ENCODE measurements at places on chromosomes 3 and 15.

DNA sequence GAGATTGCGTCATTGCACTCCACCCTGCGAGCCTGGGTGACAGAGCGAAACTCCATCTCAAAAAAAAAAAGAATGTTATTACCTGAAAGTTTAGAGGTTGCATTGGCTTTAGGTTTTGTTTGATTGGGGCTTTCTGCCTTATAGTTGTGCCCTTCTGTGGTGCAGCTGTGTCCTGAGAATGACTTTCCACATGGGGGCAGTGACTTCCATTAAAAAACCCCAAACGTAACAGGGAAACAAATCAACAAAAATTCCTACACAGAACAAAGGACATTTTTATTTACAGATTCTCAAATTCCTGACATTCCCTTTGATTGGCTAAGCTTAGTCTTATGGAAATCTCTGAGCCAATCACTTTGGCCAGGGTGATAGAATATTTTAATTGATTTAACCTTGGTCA, 154.1 kb upstream of the GPR149 start:
- DNase-seq: no peak

DNA sequence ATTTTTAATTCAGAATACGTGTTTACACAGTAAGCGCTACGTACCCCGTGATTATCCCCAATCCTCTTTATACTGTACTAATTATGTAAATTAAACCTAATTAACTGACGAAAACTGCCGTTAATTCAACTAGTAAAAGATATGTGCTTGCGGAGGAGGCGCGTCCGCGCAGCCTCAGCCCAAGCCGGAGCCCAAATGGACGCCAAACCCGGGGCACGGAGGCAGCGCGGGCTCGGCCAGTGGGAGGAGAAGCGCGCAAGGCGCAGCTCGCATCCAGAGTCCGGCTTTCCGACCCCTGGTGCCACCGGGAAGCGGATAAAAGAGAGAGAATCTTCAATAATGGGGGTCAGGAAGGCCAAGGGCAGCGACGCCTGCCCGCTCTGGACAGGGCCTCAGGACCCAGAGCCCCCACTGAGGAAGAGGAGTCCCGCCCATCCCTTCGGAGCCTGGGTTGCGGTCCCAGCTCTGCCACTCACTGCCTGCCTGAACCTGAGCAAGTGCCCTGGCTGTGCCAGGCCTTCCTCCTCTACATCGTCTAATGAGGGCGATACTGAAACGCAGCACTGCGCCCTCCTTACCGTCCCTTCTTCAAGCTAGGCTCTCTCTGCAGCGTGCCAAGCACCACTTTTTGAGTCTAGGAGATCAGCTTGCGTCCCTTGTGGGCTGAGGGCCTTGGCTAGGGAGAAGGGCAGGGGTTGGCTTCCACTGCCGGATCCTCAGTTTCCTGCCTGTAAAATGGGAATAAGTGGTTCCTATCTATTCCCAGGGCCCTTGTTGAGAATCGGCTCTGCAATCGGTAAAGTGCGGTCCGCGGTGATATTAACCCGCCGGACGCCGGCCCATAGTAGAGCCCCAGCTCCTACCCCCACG, 5.0 kb upstream of the SKOR1 start:
- no peak for DNase-seq

DNA sequence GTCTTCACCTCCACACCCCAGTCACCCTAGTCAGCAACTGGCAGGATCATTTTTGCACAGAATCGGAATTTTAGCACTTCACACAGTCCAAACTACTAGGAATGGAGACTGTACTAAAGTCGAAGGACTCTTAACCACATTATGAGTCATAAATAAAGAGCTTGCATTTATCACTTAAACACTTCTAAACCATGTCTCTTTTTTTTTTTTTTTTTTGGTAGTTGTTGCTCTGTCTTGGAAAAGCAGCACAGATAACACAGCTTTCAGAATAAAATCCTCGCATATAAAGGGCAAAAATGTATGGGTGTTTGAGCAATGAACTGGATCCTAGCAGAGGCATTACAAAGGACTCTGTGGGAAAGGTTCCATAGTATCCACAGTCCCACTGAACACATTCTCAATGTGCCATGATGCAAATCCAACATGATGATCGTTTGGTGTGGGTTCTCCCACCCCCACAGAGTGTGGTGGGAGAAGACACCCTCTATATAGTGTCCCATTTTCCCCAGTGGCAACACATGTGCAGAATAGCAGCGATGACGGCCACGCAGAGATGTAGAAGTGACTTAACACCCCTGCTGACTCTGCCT, 47.1 kb downstream of the FOXP1 start:
- DNase-seq: no peak

DNA sequence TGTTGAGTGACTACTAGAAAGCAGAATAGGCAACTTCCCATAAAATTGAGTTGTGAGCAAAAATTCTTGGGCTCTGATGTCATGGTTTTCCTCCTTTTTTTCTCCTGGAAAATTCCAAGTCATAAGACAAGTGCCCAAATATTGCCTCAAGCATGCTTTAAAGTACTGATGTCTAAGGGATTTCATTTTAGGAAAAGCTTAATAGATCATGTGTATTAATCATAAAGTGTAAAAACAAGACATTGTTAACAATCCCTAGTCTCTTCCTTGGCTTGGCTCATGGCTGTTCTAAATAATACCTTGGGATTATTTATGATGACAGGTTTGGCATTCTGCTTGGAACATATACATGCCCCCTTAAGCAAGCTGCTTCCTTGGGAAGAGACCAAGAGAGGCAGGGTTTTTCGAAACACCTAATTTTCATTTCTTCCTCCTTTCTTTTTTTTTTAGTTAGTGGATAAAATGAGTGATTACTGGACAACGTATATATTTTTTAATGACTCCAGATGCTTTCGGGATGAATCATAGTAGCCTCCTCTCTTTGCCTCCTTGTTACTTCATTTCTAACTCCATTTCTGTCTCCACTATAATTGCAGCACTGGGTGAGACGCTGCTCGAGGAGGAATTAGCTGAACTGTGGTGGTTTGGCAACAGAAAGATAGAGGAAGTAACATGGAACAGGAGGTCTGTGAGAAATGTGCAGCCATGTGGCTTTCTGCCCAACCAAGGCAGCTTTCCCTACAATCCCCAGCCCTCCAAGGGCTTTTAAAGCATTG, 104.9 kb downstream of the TPRG1 start:
- DNase-seq: no peak

DNA sequence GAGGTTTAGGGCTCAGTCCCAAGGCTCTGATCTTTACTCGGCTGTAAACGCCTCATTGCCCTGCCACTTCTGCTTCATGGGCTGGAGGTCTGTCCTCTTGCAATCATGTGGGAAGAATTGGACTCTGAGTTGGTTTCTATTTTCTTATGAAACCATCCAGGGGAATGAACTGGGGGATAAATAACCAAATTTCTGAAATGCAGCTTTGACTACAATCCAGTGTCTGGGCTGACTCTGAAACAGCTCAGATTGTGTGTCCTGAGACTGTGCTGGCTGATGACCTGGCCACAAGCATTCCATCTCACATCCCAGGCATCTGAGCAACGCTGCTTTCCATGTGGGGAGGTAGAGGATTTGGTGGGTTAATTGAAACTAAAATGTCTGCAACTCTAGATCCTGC, 71.0 kb upstream of the GALNT15 start:
- DNase-seq: no peak

DNA sequence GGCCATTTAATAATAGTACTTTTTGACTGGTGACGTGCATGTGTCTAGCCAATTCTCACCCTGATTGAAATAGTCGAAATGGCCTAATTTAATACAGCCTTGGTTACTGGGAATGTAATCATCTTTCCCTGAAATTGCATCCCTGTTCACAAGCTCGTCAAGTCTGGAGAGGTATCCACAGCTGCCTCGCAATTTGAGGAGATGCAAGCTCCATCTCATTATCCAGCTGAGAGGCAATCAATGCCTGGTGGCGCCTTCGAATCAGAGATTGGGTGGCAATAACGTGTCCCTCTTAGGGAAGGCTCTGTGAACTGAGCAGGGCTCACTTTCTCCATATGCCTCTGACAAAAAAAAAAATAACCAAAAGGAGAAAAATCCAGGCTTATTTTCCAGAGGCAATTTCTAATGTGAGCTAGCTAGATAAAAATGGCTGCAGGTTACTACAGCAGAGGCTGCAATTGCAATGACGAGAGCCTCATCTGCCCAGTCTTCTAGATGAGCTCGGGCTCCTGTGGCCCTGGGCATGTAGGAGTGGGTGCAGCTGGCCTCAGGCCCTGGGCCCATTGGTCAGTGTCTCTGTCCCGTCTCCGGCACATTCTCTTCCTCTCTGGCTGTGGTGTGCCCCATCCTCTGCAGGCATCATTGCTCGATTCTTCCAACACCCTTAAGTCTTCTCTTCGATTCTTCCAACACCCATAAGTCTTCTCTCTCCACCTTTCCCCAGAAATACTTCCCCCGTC, 487.5 kb downstream of the GABRG3 start:
- DNase-seq: no peak

GRCh38 chr3:97817965-97818364, 3.8 kb upstream of the CRYBG3 start:
- no peak for DNase-seq

DNA sequence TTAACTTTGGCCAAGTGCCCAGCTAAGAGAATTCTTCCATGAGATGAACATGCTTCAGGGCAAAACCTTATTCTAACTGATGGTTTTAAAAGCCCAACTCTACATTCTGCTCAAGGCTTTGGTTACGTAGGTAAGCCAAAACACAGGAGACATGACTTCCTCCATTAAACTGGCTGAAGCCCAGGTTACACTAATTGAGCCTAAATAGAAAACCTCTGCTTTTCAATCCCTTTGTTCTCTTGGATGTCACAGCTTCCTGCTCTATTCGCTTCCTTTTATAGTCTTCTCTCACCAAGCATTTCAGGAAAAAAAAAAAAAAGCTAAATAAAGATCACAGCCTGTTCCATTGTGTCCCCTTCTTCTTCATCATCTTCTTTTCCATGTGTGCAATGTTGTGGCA, 420.4 kb downstream of the TIGIT start:
- DNase-seq: no peak

GRCh38 chr15:98782801-98783200, 134.5 kb downstream of the IGF1R start:
- DNase-seq: no peak

DNA sequence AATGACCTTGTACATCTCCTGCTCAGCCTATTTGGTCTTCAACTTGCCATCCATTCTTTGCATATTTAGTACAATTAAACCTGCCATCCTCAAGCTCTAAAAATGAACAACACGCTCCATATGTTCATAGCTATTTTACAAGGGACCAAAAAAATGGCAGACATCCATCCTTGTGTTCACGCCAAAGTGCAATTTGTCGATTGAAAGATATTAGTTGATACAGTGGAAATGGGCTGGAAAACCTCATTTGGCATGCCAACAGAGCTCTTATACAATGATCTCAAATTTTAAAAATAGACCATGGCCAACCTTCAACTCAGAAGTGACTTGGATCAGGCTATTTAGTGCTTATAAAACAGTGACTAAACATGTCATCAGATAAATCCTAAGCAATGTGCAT, 413.6 kb upstream of the ARL6 start:
- DNase-seq: no peak

DNA sequence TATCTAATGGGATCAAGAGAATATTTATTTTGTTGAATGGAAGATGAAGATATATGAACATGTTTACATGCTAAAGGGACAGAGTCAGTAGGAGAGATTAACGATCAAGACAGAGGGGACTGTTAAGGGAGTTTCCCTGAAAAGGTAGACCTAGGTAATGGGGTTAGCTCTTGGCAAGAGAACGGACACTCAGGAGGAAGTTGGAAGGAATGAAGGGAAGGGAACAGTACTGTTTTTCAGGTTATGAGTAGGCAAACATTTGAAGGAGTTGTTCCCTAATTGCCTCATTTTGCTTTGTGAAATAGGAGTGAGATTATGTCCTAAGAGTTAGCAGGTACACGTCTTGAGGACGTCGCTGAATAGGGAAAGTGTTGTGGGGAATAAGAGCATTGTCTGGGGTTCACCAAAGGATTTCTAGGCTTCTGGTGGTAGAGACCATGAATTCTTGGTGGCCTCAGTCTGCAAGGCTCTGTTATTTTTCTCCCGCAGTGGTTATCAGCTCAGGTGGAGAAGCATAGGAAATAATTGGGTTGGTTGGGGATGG, 41.3 kb downstream of the PDE8A start:
- no peak for DNase-seq

DNA sequence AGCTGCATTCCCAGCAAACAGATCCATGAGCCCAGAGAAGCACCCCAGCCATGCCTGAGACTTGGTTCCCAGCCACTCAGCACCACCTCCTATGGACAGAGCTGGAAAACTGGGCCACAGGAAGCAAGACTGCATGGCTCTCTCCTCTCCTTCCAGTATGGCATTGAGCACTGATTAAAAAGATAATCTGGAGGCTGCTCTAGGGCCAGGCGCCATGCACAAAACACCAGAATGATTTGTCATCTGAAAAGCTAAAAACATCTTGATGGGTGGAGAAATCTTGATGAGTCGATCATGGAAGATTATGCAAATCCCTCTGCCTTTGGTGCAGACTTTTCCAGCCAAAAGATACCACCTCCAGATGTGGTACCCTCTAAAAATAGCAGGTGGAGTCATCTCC, 62.7 kb upstream of the MRPS22 start:
- no peak for DNase-seq

DNA sequence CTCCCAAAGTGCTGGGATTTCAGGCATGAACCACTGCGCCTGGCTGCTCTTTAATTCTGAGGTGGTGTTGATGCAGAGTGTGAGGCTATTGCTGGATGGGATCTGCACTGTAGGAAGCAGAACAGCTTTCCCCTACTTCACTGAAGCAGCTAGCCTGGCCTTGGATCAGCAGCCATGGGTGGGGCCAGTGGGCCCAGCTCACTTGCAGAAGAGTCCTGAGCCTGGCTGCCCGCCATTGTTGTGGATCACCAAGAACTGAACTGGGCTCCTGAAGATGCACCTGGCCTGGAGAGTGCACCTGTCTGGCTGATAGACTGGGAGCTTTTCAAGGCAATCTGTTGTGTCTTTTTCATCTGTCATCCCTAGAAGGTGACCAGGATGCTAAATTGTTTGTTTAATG, 11.9 kb downstream of the TLNRD1 start:
- no peak for DNase-seq

DNA sequence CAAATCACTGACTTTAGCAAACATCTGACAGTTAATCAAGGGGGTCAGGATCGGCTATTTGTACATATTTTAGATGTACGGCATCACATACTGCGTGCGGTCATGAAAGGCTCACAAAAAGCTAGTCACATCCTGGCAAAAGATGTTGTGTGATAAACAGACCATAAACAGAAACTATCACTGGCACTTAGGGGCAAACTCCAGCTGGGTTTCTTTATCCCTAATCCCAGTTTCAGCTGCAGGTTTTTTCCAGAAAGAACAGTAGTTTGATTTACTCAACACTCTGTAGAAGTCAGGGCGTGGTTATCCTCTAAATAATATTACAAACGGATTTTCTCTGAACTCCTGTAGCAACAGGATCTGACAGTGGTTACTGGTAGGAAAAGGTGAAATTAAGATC, 112.4 kb upstream of the BHLHE40 start:
- DNase-seq: no peak

DNA sequence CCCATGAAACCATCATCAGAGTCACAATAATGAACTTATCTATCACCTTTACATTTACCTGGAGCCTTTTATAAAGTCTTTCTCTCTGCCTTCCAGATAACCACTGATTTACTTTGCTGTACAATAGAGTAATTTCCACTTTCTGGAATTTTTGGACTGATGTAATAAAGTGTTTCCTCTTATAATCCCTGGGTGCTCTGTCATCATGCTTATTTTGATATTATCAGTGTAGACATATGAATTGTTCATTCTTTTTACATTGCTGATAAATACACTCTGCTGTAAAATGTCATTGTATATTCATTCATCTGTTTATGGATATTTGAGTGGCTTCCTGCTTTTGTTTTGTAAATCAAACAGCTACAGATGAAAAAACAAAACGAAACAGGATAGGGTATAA, 27.0 kb upstream of the IREB2 start:
- DNase-seq: no peak

GRCh38 chr3:43287500-43287873, 1.1 kb downstream of the SNRK start:
- DNase-seq: no peak
